ENCODE measurements at places on chromosomes 12 and 14. TPM values are rescaled to one million over a fixed set of nuclear protein-coding genes. Genes with fewer than 3 reads are reported as not detected.
A peak's percentile ranks its signal among the peaks of the same experiment; 100 is the strongest.

Gene BICDL1
- total RNA-seq: 2.8 TPM

- DNase-seq: no peak
Measured at GRCh38 chr12:106739318-106739717, 35.2 kb upstream of the RIC8B start.

Gene ANKRD33
- total RNA-seq: 0.31 TPM

Gene KLRK1
- not detected for total RNA-seq

GRCh38 chr14:77151245-77151644 lies 9.7 kb upstream of the ZDHHC22 start:
- peak; percentile 66 for DNase-seq

- no peak for DNase-seq
Measured at GRCh38 chr14:66432334-66432733, 53.8 kb upstream of the CCDC196 start.

Gene KITLG
- 28.3 TPM for total RNA-seq

- DNase-seq: no peak
Measured at GRCh38 chr12:78534311-78534710, 330.3 kb upstream of the SYT1 start.

Gene RNFT2
- total RNA-seq: 20.0 TPM

Gene KLRB1
- not detected for total RNA-seq

Gene SERPINA3
- not detected for total RNA-seq

Gene GALNT6
- 12.5 TPM for total RNA-seq

DNA sequence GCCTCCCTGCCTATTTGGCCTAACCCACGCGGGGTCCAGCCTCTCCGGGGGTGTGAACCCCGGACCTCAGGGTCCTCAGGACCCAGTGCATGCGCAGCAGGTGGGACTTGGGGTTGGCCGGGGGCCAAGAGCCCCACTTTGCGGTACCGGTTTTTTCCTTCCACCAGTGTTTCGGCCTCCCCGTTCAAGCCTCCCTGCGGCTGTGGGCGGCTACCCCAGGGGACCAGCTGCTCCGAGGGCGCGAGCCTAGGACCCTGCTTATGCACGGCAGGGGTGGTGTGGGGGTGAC lies 327.3 kb downstream of the ALG10 start:
- no peak for DNase-seq

Gene PMCH
- not detected for total RNA-seq

GRCh38 chr12:76083246-76083903 lies 1.1 kb downstream of the NAP1L1 start:
- no peak for DNase-seq

- DNase-seq: no peak
Measured at GRCh38 chr14:96191353-96191752, 13.3 kb upstream of the BDKRB2 start.

Gene GPR137C
- total RNA-seq: 3.3 TPM

Gene ADAMTS20
- 0.15 TPM for total RNA-seq

Gene CD163L1
- total RNA-seq: 0.69 TPM

DNA sequence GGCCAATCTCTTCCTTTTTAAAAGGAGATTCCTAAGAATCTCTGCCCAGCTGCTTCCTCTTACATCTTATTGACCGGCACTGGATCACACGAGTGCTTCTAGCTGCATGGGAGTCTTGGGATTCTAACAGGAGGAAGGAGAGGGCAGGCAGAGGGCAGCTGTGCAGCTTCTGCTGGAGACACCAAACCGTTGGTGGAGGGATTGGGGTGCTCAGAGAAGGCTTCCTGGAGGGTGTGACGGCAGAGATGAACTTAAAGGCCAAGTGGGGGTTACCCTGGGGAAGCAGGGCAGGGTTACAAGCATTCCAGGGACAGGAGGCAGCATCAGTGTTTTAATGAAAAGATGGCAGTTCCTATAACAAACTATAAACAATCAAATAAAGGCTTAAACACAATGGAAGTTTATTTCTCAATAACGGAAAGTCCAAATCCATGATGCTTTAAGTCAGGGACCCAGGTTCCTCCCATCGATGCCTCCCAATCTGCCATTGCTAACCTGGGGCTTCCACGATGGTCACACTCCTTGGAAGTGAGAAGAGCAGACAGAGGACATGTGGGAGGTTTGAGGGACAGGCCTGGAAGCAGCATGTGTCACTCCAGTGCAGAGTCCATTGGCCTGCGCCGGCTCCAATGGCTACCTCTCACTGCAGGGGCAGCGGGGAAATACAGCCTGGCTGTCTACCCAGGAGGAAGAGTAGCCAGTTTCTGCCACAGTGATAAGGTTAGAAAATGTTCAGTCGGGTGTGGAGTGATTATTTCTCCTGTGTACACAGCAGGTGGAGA lies 53.1 kb upstream of the DDX11 start:
- no peak for DNase-seq

DNA sequence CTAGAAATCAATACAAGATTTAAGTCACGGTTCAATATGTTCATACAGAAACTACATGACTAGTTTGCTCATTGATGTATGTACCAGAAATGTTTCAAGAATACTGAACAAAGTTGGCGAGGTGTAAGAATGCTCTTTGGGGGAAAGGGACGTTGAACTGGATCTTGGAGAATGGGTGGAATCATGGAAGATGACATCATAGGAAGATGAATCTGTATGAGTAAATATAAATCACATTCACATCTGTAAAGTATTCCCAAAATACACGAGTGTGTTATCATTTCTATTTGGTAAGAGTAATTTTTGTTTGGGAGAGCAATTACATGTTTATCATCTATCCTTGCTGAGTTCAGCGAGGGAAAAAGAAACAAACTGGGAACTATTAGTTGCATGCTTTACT lies 162.2 kb upstream of the TMTC1 start:
- DNase-seq: no peak

Gene USP44
- total RNA-seq: 10.4 TPM

Gene SYNE3
- 0.62 TPM for total RNA-seq

Gene LHX5
- not detected for total RNA-seq

DNA sequence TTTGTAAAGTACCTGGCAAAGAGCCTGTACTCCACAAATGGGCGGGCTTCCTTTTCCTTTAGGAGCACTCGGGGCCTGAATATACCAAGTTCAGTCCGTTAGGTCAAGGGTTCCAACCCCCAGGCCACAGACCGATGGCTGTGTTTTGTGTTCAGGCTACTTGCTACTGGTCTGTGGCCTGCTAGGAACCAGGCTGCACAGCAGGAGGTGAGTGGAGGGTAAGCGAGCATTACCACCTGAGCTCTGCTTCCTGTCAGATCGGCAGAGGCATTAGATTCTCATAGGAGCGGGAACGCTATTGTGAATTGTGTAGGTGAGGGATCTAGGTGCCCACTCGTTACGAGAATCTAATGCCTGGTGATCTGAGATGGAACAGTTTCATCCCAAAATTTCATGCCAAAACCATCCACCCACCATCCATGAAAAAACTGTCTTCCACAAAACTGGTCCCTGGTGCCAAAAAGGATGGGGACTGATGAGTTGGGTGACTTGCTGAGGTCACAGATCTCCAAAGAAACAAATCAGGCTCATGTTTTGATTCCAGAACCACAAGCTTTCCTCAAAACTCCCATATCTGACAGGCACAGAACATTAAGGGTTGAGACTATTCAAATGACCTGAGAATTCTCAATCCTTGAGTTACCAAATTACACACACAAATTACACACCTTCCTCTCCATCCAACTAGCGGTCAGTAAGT lies 4.2 kb downstream of the CSRP2 start:
- DNase-seq: no peak

DNA sequence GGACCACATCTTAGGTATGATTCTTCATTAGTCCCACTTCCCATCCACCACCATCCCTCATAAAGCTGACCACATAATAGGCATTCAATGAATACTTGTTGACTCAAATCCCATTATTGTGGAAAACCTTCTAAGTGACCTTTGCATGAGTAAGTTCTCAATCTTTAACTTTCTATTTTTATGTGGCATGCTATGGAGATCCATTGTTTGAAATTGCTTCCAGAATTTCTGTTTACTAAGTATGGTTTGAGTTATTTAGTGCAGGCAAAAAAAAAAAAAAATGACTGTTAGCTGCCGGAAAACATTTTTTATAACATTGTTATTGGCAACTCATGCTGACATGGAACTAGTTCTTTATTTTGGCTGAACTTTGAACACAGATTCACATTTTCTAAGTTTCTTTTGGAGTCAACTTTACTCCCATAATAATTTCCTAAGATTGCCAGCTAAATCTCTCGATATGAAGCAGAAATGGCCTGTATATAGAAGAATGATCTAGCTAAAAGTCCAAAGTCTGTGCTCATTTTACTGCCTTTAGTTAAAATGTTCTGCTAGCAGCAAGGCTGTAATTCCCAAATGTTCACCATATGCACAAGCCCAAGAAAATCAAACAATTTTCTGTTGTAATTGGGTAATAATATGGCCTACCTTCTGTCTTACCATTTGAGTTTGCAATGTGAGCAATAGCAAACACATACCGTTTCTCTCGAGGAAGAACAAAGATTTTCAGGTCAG lies 77.9 kb downstream of the PTGER2 start:
- no peak for DNase-seq

DNA sequence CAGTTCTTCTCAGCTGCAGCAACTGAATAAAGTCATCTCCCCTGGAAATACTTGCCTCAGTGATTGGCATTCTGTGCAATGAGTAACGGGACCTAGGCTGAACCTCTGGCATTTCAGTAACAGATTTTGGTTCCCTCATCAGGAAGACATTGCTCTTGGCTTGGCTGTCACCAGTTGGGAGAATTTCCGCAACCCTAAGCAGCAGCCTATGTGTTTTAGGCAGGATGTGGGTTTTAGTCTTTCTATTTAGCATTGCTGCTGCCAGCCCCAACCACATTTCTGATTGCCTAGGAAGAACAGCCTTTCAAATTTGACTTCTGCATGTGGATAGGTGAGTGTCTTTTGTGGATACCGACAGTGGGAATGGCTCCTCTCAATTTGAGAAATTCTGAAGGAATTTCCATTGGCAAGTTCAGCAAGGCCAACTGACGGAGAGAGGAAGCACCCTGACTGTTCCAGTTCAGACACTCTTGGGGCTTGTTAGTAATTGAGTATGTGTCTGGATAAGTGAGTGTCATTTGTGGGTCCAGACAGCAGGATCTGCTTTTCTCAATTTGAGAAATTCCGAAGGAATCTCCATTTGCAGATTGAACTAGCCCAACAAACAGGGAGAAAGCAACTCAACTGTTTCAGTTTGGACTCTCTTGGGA lies 19.0 kb upstream of the CLEC2A start:
- no peak for DNase-seq
